Heart right ventricle (tissue), 16 donors: ENCODE measurements at places on chromosomes 11 and 22.

DNA sequence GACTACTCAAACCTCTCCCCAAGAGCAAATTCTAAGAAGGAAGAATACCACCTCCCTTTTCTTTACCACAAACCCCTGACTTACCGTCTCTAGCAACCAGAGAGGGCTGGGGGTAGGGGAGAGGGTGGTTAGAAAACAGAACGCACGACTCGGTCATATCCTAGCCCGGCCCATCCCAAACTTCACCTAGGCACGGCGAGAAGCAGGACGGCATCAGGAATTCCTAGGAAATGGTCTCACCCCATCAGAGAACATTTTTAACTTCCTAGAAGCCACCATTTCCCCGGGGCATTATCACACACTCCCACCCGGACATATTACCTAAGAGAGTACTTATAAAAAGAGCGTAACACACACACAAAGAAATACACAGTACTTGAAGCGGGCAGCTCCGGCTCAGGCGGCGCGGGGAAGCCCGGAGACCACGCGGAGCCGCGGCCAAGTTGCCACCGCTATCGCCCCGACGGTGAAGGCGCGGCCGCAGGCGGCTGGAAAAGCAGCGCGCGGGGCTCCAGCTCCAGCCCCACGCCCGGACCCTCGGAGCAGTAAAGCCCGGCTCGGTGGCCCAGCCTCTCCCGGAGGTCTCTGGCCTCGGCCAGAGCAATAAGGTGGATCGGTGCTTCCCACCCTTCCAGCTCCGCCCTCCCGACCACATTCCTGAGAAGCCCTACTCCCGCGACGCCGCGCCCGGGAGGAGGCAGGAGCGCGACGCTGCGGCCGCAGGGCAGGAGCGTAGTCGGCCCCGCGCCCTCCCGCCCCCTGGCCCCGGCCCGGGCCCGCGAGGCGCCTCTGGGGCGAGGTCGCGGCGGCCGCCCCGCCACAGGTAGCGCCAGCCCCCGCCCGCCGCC, 878 bp downstream of the RRAS2 start:
- peak; percentile 41 for DNase-seq

DNA sequence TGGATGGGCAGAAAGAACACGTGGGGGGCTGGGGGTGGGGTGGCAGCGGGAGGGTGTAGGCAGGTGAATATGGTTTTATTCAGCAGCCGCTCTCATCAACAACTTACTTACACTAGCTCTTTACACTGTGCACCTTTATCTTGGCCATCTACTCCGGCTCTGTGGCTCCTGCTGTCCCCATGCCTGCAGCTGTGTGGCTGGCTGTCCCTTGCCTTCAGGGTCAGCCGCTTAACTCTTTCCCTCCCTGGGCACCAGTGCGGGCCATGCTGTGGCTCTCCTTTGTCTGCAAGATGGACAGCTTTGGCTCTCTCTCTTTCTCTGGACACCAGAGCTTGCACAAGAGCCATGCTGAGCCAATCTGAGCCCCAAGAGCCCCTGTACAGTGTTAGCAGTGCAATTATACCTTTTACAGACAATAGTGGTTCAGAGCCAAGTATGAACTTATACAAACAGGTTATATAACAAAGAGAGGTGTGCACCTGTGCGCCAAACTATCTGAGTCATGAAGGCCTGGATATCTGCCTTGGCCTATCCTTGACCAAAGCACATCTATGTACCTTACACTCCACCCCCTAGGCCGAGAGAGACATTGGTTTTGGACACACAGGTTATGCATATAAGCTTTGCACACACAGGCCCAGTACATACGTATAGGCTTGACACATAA, 94.3 kb upstream of the CTSC start:
- DNase-seq: no peak

- DNase-seq: no peak
These were observed 216.2 kb upstream of the ARHGAP20 start for GRCh38 chr11:110928391-110928790.

- DNase-seq: no peak
These were observed 29.7 kb upstream of the PCF11 start for GRCh38 chr11:83127310-83127637.

DNA sequence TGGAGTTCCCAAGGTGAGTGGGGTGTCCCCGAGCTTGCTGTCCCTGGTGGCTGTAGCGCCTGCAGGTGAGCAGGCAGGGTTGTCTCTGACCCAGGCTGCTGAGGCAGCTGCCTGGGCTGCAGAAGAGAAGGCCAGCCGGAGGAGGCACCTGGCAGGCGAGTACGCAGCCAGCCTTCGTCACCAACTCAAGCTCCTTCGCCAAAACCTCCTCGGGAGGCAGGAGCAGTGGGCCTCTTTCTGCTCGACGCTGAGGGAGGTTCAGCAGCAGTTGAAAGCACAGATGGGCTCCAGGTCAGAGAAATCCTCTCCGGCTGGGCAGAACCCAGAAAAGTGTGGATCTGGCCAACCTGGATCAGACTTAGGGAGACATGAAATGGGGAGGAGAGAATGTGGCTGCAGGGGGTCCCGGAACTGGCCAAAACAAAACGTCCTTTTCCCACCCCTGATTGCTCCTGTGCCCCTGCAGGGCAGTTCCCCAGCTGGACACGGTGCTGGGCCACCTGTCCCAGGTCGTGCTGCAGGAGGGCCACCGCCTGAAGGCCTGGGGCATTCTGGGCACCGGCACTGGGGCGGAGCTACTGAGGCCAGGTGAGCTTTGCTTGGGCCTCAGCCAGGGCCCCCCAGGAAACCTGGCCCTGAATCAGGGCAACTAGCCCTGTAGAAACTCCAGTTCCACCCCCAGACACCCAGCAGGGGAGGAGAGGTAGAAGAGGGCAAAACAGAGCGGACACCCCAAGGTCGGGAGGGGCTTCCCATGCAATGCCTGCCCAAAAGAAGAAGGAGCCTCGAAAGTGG, 56.7 kb downstream of the BTG4 start:
- no peak for DNase-seq

- no peak for DNase-seq
These were observed 849.8 kb upstream of the FAT3 start for GRCh38 chr11:91374794-91375193.

- no peak for DNase-seq
These were observed 83.6 kb downstream of the BCR start for GRCh38 chr22:23263651-23264555.

GRCh38 chr11:32302826-32303225, 132.5 kb downstream of the WT1 start:
- DNase-seq: no peak

DNA sequence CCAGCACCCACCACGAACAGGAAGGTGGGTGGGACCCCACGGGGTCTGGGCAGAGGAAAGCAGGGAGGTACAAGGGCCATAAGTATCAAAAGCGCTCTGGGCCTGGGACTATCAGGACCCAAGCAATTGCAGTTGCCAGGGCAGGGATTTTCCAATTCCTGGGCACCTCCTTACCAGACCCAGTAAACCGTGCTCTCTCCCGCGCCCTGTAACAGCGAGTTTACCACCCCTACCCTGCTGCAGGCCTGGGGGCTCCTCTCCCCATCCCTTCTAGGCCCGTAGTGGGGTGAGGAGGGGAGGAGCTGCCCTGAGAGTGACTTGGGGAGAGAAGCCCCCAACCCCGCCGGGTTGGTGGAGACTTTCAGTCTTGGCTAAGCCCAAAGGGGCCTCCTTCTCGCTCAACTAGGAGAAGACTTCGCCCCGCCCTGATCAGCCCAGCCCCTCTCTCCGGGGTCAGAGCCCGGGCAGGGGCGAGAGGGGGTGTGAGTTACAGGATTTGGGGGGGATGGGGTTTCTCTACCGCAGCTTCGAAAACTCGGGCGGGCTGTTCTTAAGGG, 5.4 kb downstream of the PAX6 start:
- DNase-seq: no peak

GRCh38 chr22:20991252-20992055, 9.4 kb downstream of the LZTR1 start:
- DNase-seq: no peak

GRCh38 chr11:73396985-73397384, 20.8 kb downstream of the RELT start:
- no peak for DNase-seq

- DNase-seq: no peak
These were observed 936 bp downstream of the IL17REL start for GRCh38 chr22:50011447-50012210.

DNA sequence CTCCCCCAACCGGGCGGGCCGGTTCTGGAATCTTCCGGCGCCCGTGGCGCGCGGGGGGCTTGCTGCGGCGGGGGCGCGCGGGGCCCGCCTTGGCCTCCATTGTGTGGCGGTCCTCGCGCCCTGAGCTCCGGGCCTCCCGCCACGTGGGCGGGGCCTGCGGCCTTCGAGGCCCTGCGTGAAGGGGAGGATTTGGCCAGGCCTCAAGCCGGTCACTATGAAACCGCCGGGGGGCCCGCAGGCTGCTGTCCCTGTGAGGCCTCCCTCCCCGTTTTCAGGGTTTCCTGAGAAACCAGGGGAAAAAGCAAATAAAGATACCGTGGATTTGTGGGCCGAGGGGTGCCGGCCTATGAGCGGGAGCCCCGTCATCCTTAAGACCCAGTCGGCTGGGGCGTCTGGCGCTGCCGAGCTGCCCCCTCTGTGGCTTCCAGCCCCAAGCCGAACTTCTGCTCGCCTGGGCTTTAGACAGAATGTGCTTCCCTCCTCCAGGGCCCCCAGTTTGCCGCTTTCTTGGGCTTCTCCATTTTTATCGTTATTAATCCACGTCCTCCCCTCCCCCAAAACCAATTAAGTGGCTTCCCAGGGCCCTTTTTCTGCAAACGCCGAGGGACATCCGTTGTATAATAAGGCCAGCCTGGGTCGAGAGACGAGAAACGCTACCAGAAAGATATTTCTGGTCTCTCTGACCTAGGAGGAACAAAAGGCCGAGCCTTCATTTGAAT, 602 bp downstream of the EWSR1 start:
- DNase-seq: peak; percentile 67

DNA sequence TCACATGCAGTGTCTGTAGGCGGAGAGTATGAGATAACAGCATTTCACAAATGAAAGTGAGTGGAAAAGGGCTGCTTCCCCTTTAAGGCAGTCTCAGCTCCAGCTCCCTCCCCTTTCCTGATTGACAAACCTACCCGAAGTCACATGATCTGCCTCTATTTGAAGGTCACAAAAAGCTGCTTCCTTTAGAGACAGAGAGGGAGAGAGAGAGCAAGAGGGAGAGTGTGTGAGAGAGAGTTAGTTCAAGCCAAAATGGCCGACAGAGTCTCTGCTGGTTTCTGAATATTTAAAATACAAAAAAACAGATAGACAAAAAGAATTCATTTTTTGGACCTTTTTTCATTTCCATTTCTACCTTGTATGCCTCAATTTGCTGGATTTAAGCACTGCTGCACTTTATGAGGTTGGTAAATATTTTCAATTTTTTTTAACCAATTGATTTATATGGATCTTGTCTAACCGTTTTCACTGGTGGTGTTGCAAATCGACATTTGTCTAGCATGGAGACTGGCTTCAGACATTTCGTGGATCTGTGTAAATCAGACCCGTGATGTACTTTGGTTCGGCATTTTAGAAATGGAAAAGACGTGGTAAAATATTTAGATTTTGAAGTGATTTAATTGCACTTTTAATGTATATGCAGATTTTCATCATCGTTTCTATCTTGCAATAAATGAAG, at the start of gene TNRC6B:
TSS of gene TNRC6B (plus strand) at position 188 of the 679 bp plus-strand sequence. CDS start at position 399, 211 bp downstream.
- no peak for DNase-seq

- DNase-seq: no peak
These were observed 16.9 kb downstream of the ADORA2A start for GRCh38 chr22:24444251-24444650.

DNA sequence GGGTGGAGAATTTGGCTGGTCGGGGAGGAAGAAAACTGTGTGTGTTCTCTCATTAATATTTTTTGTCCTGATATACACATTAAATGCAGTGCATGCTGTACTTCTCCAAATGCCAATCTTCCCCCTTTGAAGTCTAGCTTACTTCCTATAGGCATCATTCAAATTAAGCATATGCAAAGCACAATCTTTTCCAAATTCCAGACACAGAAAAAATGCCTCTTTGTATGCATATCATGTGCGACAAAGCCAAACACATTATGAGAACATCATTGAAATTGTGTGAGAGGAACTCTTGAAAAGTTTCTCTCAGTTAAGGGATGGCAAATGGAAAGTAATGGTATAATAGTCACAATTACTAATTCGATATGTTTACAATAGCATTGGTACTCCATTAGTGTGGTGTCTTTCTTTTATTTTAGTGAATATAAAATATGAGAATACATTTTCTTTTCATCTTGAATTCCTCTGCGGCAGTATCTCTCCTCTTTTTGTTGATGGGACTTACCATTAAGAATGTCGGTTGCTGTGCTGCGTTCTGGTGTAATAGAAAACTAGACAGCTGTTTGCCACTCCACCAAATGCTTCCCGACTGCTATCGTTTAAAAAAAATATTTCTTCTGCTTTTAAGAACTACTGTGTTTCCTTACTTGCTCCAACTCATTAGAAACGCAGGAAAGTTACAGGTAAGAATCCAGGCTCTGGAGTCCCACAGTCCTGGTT, 19.3 kb upstream of the NRIP3 start:
- no peak for DNase-seq

- DNase-seq: no peak
These were observed 25.9 kb upstream of the KCNJ11 start for GRCh38 chr11:17414317-17414737.

DNA sequence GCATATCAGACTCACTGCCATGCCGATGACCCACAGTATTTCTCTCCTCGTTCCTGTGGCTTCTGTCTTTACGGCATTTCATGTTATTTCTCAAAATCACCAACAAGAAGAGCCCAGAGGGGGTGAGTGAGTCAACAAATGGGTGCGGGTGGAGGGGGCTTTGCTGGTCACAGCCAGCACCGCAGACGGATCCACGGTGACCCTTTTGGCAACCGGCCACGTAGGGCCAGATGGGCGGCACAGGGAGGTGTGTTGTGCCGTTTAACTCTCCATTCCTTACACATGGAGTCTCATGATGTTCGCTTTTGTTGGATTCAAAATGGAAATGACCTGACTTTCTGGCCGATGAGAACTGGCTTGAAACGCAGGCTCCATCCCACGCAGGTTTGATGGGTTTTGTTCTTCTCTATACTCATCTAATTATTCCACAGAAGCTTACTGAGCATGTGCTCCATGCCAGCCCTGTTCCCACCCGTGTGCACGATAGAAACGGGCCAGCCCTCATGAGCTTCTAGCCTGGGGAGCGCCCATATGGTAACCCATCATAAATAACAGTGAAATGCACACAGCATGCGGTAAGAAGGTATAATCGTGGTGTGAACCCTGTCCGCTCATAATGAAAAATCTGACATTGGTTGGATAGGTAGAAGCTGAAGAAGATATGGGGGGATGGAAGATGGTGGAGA, 319.9 kb downstream of the BRD1 start:
- DNase-seq: no peak

DNA sequence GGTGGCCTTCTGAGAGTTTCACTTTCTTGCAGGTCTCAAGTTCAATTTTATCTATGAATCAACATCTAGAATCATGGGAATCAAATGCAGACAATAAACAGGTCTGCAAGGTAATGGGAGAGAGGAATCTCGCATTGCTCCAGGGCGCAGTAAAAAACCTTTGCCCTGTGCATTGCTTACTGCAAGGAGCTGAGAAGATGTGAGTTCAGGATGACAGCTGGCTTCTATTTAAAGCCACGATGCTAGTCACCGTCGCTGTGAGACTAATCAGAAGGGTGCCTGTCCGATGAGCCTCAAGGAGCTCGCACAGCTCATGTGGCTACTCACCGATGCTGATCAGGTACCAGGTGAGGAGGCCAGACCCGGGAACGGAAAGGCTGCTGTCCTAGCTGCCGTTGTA, 30.2 kb upstream of the APOA1 start:
- DNase-seq: no peak
